ENCODE measurements at places on chromosomes 7 and 10.

- DNase-seq, result no peak
Observed at GRCh38 chr7:94135180-94135579, 131.0 kb upstream of the BET1 start.

DNA sequence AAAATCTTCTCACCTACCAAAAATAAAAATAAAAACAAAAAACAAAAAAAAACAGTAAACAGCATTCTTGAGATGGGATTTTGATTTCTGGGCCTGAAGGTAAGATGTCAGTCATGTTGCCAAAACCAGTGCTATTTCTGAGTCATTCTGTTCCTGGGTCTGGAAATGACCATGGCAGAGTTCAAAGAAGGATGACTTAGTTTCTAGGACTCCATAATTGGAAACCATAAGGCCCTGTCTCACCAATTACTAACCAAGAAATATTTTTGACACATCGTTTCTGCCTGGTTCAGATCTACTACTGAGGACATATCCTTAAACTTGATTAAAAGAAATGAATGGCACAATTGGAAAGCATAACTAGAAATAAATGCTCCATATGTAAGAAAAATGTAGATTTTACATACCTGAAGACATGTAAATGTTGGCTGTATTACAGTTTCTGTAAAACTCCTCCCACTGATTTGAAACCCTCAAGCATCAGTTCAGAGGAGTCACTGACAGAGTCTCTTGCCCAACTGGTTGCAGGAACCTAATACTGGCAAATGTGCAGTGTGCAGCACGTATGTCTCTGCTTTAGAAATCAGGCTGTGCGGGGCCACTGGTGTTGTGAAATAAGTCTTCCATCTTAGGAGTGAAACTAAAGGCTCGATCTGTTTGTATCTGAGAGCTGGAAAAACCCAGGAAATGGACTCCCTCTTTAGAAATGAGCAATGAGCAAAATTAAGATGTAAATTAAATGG lies 84.8 kb upstream of the EGR2 start:
- no peak for DNase-seq

DNA sequence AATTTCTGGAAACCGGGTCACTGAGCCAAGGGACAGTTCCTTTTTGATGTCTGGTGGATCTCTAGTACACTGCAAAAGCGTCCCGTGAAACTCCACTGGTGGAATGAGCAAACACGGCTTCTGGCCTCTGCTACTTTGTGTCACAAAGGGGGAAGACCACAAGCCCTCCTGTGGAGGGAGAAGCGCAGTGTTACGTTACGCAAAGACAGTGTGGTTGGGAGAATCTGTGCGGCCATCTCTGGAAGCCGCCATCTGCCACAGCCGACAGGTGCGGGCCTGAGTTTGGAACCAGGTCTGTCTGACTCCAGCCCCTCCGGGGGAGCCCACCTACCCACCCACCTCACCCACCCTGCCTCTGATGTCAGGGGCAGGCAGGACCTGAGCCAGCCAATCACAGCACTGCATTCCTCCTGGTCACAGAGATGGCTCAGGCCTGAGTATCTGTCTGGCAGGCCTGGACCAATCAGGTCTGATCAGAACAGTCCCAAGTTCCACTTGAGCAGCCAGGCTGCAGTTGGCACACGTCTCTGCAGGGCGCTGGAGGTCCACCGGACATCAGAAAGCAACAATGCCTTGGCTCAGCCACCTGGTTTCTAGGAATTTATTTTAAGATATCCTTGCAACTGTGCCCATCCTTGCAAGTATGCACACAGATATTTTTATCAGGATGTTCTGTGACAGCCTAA lies 3.0 kb upstream of the CYP2W1 start:
- DNase-seq, result no peak

- no peak for DNase-seq
Observed at GRCh38 chr10:43267811-43268210, 946 bp upstream of the RASGEF1A start.

DNA sequence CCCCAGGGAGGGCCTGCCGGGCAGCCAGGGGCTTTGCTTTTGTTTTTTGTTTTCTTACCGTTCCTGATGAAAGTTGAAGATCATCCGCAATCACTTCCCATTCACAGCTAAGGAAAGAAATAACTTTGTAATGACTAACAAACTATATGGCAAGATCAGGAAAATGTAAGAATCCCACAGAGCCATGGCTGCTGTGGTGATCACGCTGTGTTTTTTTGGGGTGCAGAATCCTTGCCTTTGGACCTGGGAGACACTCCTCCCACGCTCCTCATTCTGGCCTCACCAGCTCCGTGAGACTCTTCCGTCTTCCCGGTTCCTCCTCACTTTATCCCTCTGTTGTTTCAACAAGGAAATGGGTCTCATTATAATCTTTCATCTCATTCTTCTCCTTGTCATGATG lies 443.0 kb upstream of the MGMT start:
- no peak for DNase-seq

- no peak for DNase-seq
Observed at GRCh38 chr10:22368981-22369380, 23.7 kb downstream of the SPAG6 start.

- DNase-seq, result no peak
Observed at GRCh38 chr7:77450054-77450453, 33.9 kb upstream of the GSAP start.
